ENCODE measurements at places on chromosomes 2 and 18.
A peak's percentile ranks its signal among the peaks of the same experiment; 100 is the strongest.

- peaks cover 46% of the 10 kb centered on the region for H3K4me1 ChIP-seq
- no peak overlapping the region for H3K27ac ChIP-seq
- no peak overlapping the region for H3K4me3 ChIP-seq
- H3K36me3 ChIP-seq: no peaks in the 10 kb centered on the region
- H3K27me3 ChIP-seq: no peaks in the 10 kb centered on the region
Observed at GRCh38 chr2:101704046-101704466, 6.5 kb downstream of the MAP4K4 start.

GRCh38 chr2:228339525-228339924 lies 158.0 kb upstream of the SPHKAP start:
- no peaks in the 10 kb centered on the region for H3K27me3 ChIP-seq
- H3K4me3 ChIP-seq: no peak overlapping the region
- H3K4me1 ChIP-seq: no peaks in the 10 kb centered on the region
- H3K36me3 ChIP-seq: no peaks in the 10 kb centered on the region

DNA sequence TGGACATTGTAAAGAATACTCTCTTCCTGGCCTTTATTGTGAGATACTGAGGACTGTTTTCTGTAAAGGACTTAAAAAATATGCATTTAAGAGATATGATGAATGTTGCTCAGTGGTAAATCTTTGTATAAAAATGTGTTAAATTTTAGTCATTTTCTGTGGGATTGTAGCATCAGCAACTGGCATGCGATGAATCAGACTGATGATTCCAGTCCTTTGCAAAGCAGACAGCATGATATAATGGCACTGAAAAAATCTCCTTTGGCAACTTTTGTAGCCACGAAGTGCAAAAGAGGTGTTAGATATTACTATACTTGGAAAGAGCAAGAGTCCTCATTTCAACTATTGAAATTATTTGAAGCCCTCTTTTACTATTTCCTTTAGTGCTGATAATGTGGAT lies 678.7 kb downstream of the PLCL1 start:
- DNase-seq: no peak
- no peak overlapping the region for H3K27ac ChIP-seq

GRCh38 chr2:135996304-135996703 lies 10.9 kb upstream of the DARS1 start:
- H3K36me3 ChIP-seq: no peaks in the 10 kb centered on the region

- no peaks in the 10 kb centered on the region for H3K4me1 ChIP-seq
- no peaks in the 10 kb centered on the region for H3K27me3 ChIP-seq
Observed at GRCh38 chr2:211061612-211062296, 505.4 kb downstream of the CPS1 start.

DNA sequence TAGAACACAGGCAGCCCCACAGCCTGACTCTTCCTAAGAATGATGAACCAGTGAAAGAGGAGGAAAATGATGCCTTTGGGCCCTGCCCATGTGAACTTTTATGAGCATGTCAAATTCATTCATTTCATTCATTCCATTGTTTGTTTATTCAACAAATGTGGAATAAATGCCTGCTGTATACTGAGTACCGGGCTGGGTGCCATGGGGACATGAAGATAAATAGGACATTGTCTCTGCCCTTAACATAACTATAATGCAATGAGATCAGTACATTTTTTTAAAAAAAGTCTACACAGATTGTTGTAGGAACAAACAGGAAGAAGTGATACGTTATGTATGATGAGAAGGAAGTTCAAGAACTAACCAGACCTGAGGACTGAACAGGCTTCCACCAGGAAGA lies 14.7 kb downstream of the MREG start:
- no peak overlapping the region for H3K4me3 ChIP-seq
- H3K27me3 ChIP-seq: no peaks in the 10 kb centered on the region
- H3K36me3 ChIP-seq: no peaks in the 10 kb centered on the region
- no peak overlapping the region for H3K27ac ChIP-seq
- no peak for DNase-seq
- H3K4me1 ChIP-seq: no peaks in the 10 kb centered on the region

DNA sequence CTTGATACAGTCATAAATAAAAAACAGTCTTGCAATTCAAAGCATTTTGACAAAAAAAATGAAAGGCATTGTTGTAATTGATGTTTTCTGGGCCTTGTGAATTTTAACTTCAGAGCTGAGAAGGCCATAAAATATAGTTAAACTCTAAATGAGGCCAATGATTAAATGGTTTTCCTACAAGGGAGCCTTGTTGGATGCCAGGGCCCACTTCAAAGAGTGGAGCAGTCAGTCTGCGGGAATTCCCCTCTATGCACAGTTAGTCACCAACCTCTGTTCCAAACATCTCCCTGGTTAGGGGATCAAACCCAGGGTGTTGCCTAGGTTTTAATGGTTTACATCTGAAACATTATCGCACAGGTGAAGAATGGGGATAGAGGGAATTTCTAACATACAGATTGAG lies 143.4 kb downstream of the NCKAP5 start:
- no peaks in the 10 kb centered on the region for H3K27me3 ChIP-seq
- peaks cover 4% of the 10 kb centered on the region for H3K4me1 ChIP-seq
- no peaks in the 10 kb centered on the region for H3K36me3 ChIP-seq
- H3K4me3 ChIP-seq: no peak overlapping the region
- no peak for DNase-seq
- H3K27ac ChIP-seq: no peak overlapping the region

DNA sequence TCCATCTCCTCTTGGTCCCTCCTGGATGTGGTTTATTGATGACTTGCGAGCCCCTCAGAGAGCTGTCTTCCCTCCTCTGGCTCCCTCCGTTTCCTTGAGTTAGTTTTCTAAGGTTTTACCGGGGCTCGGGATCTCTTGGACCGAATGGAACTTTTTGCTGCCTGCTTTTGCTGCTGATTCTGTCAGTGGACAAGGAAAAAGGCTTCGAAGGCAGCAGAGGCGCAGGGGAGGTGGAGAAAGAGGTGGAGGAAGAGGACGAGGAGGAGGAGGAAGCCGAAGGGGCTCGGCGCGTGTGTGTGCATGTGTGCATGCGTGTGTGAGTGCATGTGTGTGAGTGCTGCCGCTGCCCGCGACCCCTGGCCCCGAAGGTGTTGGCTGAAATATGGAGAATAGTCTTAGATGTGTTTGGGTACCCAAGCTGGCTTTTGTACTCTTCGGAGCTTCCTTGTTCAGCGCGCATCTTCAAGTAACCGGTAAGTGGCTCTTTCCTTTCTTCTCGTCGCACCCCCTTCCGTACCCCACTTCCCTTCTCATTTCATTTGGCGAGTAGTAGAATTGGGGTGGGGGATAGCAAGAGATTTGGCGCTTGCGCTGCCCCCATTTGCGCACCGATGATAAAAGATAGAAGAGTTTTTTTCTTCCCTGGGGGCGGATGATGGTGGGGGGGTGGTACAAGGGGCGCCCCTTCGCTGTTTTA lies 557 bp downstream of the DCC start:
- DNase-seq: no peak
- no peak overlapping the region for H3K27ac ChIP-seq
- H3K27me3 ChIP-seq: no peaks in the 10 kb centered on the region
- H3K4me1 ChIP-seq: no peaks in the 10 kb centered on the region
- H3K36me3 ChIP-seq: no peaks in the 10 kb centered on the region
- H3K4me3 ChIP-seq: no peak overlapping the region

DNA sequence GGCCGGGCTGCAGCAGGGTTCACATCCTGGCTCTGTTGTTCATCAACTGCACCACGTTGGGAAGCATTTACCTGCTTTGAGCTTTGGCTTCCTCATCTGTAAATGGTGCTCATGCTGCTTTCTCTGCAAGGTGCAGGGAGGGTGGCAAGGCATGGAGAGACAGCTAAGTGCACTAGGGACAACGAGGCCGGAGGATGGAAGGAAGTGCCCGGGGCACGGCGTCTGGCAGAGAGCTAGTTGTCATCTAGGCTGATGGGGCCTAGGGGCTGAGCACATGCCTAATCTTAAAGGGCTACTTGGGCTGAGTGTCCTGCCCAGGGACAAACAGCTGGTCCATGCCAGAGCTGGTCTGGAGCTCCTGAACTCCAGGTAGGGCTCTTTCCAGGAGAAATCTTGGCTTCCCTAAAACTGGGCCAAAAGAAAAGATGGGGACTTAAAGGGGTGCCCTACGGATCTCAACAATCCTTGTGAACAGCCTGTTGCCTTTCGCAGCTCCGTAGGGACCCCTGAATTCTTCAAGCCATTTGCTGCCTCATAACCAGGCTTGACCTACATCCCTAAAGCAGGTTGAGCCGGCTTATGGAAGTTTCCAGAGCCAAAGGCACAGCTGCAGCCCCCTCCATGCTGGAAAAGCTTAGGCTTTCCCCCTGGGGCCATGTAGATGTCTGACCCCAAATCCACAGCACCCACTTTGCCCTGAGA lies 130.8 kb downstream of the SMAD7 start:
- no peaks in the 10 kb centered on the region for H3K27me3 ChIP-seq
- H3K4me3 ChIP-seq: no peak overlapping the region
- H3K27ac ChIP-seq: no peak overlapping the region
- H3K4me1 ChIP-seq: peaks cover 4% of the 10 kb centered on the region
- no peaks in the 10 kb centered on the region for H3K36me3 ChIP-seq

- no peak overlapping the region for H3K4me3 ChIP-seq
- H3K27me3 ChIP-seq: no peaks in the 10 kb centered on the region
- DNase-seq: no peak
- H3K4me1 ChIP-seq: no peaks in the 10 kb centered on the region
Observed at GRCh38 chr2:163692611-163693482, 43.0 kb downstream of the FIGN start.

DNA sequence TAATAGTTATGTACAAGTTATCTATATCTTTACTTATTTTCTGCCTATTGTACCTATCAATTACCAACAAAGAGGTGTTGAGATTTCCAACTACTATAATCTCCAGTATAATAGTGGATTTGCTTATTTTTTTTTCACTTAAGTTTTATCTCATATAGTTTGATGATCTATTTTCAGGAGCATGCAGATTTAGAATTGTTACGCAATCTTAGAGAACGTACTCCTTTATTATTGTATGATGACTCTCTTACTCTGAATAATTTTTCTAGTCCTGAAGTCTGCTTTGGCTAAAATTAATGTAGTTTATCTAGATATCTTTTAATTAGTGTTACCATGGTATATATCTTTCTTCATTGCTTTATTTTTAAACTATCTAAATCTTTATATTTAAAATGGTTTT lies 205.2 kb downstream of the SCG2 start:
- H3K27ac ChIP-seq: no peak overlapping the region
- no peak for DNase-seq
- H3K4me1 ChIP-seq: no peaks in the 10 kb centered on the region
- peaks cover 2% of the 10 kb centered on the region for H3K27me3 ChIP-seq

DNA sequence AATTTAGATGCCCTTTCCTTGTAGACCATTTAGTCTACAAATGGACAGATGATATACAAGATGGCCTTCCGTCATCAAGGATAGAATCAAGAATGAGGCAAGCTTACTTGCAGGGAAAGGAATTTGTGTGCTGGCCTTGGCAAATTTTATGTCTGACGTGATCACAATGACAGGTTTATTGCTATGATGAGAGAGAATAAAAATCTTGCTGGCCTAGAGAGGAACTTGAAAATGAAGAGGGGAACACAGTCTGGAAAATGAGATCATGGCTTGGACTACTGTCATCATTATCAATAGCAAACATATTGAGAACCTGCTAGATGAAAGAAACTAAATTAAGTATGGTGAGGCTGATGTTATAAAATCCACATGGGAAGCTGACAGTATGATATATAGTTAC lies 66.0 kb downstream of the CSRNP3 start:
- DNase-seq: no peak
- no peaks in the 10 kb centered on the region for H3K27me3 ChIP-seq
- H3K4me1 ChIP-seq: no peaks in the 10 kb centered on the region
- no peak overlapping the region for H3K27ac ChIP-seq

- H3K36me3 ChIP-seq: no peaks in the 10 kb centered on the region
- no peak for DNase-seq
- no peak overlapping the region for H3K4me3 ChIP-seq
- H3K27me3 ChIP-seq: no peaks in the 10 kb centered on the region
- no peaks in the 10 kb centered on the region for H3K4me1 ChIP-seq
- no peak overlapping the region for H3K27ac ChIP-seq
Observed at GRCh38 chr2:157269922-157270321, 12.4 kb downstream of the GALNT5 start.

DNA sequence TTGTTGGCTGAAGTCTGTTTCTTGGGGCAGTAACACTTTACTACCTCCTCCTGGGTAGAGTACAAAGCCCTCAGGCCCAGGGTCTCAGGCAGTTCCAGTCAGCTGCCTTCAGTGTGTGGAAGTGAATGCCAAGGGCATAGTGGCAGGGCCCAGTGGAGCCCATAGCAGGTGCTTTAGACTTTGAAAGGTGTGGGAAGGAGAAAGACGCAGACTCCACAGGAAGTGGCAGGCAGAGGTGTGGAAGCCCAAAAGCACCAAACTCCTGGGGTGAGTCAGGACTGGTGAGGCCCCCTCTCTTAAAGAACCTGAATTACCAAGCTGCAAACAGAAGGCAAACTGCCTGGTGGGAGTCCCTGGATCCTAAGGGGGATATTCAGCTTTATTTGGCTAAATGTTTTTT lies 45.3 kb downstream of the ADAM23 start:
- no peaks in the 10 kb centered on the region for H3K36me3 ChIP-seq
- no peak overlapping the region for H3K4me3 ChIP-seq
- H3K4me1 ChIP-seq: no peaks in the 10 kb centered on the region
- no peak for DNase-seq

- DNase-seq: no peak
- no peak overlapping the region for H3K27ac ChIP-seq
- no peaks in the 10 kb centered on the region for H3K4me1 ChIP-seq
- no peaks in the 10 kb centered on the region for H3K36me3 ChIP-seq
Observed at GRCh38 chr18:77992057-77992456, 742.4 kb downstream of the GALR1 start.

DNA sequence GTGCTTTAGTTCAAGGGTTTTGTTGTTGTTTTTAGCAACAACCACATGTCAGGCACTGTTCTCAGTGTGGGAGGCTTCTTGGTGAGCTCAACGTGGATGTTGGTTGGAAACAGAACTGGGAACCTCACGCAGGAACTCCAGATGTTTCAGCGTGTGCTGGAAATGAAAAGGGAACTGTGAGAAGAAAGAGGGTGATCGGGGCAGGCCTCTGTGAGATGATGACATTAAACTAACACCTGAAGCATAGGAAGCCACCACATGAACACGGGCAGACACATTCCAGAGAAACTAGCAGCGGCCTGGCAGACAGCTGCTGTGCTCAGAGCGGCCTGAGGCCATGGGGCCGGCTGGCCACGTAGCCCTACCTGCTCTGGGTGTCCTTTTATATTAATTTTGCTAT lies 66.4 kb downstream of the COA5 start:
- no peak overlapping the region for H3K4me3 ChIP-seq
- no peaks in the 10 kb centered on the region for H3K27me3 ChIP-seq
- no peak overlapping the region for H3K27ac ChIP-seq
- peaks cover 29% of the 10 kb centered on the region for H3K36me3 ChIP-seq
- DNase-seq: peak; percentile 16

DNA sequence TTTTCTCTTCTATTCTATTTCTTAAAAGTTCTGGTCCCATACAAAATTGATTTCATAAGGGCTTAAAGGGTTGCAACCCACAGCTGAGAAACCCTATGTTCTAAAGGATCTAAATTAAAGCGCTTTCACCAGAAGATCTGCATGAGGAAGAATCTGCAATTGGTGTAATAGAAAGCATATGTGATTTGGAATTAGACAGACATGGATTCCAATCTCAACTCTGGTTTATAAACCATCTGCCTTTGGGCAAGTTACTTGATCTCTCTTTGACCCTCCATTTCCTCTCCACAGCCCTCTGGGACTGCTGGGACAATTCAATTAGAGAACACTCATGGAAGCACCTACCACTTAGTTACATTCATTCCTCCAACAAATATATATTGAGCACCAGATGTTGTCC lies 178.7 kb downstream of the ANTXR1 start:
- H3K27me3 ChIP-seq: no peaks in the 10 kb centered on the region
- H3K4me3 ChIP-seq: no peak overlapping the region
- no peak for DNase-seq
- no peaks in the 10 kb centered on the region for H3K4me1 ChIP-seq

GRCh38 chr2:100855606-100856005 lies 35.7 kb downstream of the NPAS2 start:
- H3K27ac ChIP-seq: no peak overlapping the region
- no peaks in the 10 kb centered on the region for H3K4me1 ChIP-seq
- no peaks in the 10 kb centered on the region for H3K36me3 ChIP-seq
- no peak overlapping the region for H3K4me3 ChIP-seq
- H3K27me3 ChIP-seq: no peaks in the 10 kb centered on the region
